Effector memory CD8-positive, alpha-beta T cell (primary cell): ENCODE measurements at places on chromosomes 1 and 21.

DNA sequence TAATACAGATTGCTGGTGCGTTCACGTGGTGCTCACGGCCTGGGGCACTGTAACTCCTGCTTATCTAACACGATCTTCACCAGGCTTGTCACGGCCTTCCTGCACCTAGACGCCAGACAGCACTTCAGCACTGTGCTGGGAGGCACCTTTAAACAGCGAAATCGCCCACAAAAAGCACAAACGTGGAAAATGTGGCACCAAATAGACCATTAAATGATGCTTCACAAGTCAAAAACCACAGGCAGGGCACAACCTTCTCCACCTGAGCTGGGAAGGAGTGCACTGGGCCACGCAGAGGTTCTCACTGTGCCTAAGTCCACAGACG, 20.0 kb downstream of the IBA57 start:
- DNase-seq, result peak; percentile 57

GRCh38 chr21:34946916-34947534, 102.1 kb downstream of the RUNX1 start:
- no peak for DNase-seq

DNA sequence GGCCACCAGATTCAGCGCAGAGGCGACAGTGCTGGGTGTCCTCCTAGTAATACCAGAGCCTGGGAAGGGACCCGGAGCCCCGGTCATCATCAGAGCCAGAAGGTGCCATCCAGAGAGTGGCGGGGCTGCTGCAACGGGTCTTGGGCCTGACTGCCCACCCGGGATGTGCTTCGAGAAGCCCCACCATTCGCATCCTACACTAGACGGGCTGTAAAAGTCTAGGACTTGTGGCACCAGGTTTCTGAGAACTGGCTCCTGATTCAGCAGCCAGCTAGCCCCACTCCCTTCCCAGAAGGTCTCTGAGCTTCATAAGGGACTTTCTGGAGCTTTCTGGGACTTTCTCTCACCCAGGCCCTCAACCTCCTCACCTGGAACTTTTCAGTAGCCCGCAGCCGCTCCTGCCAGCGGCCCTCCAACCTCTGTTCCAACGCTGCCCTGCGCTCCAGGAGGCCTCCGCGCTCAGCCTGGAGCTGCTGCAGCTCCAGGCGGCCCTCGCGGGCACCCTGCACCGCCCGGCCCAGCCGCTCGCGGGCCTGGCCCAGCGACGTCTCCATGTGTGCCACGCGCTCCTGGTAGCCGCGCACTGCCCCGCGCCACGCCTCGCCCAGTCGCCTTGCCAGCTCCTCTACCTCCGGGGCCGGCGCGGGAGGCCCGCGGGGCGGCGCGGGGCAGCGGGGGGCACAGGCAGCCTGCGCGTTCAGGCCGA, 940 bp downstream of the NES start:
- no peak for DNase-seq

- DNase-seq, result no peak
These were observed 118.1 kb downstream of the PGBD5 start for GRCh38 chr1:230308039-230308438.

DNA sequence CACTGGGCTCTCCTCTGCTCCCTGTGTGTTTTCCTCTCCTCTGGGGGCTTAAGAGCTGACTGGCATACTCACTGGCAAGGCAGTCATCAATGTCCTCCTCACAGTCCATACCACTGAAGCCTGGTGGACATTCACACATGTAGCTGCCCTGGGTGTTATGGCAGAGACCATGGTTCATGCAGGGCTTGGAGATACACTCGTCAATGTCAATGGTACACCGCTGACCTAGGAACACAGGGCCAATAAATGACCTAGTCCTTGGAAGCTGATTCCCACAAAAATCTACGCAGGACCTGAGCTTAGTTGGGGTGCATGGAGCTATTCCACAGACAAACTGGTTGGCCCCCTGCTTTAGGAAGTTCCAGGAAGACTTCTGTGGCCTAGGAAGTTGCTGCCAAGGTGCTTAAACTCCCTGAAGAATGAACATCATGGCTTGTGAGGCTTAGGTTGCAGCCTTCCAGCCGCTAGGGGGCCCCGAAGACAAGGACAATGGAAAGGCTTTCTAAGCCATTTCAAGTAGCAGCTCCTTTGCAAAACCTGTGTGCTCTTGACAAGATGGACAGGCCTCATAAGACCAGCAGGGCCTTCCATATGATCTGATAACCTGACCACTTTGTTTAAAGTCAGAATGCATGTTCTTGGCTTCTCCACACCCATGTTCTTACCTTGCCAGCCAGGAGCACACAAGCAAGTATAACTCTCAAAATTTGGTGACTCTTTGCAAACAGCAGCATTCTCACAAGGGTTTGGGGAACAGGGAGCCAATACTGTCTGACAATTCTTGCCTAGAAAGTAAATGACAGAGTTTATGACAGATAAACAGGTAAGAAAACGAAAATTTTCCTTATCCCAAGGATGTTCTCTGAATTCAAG, 52.3 kb upstream of the ADAM30 start:
- DNase-seq, result peak; percentile 57

DNA sequence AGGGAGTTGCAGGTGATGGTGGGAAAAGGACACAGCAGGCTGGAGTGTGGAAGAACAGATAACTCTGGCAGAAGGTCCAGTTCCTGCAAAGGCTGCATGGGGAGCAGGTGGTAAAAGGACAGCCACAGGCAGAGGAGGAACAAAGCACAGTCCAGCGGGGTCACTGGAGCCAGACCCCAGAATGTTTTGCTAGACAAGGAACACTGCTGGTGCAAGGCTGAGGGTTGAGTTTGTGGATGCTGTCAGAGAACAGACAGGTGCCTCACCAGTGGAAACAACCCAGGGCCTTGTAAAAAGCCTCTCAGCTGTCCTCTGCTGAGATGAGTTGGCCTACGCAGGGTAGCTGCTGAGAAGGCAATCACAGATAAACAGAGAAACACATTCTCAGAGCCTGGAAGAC, 101.7 kb downstream of the SSBP3 start:
- DNase-seq, result no peak

- DNase-seq, result no peak
These were observed 11.1 kb upstream of the RASSF5 start for GRCh38 chr1:206496131-206496793.

- no peak for DNase-seq
These were observed 96.0 kb upstream of the ERRFI1 start for GRCh38 chr1:8122160-8122476.

GRCh38 chr1:172914501-172915144, 136.1 kb downstream of the TNFSF18 start:
- no peak for DNase-seq

- DNase-seq, result peak; percentile 41
These were observed 46.9 kb downstream of the CD34 start for GRCh38 chr1:207863893-207864535.

GRCh38 chr21:14699433-14700407, 153.6 kb upstream of the SAMSN1 start:
- DNase-seq, result no peak
